Sigmoid colon (tissue), 7 donors: ENCODE measurements at places on chromosomes 7 and 10. TPM values are rescaled to one million over a fixed set of nuclear protein-coding genes. Genes with fewer than 3 reads are reported as not detected.

Gene CALHM1
- polyA plus RNA-seq: not detected

Gene NEBL
- 4.9 TPM for polyA plus RNA-seq

Gene ZNF736
- 0.69 TPM for polyA plus RNA-seq

Gene NPS
- not detected for polyA plus RNA-seq

Gene IL6
- 5.3 TPM for polyA plus RNA-seq

Gene PDE6C
- polyA plus RNA-seq: not detected

Gene PLAC9
- 23.4 TPM for polyA plus RNA-seq

Gene TNKS2
- 13.1 TPM for polyA plus RNA-seq

Gene ARHGAP12
- 28.8 TPM for polyA plus RNA-seq

Gene DNAH11
- under 0.01 TPM for polyA plus RNA-seq

Gene AKR1B1
- 44.4 TPM for polyA plus RNA-seq

Gene FAM237B
- polyA plus RNA-seq: not detected

Gene MUC12
- polyA plus RNA-seq: 64.3 TPM

Gene LBX1
- polyA plus RNA-seq: not detected

Gene FRMD4A
- polyA plus RNA-seq: 13.2 TPM
